ENCODE measurements at places on chromosomes 7 and 10.

DNA sequence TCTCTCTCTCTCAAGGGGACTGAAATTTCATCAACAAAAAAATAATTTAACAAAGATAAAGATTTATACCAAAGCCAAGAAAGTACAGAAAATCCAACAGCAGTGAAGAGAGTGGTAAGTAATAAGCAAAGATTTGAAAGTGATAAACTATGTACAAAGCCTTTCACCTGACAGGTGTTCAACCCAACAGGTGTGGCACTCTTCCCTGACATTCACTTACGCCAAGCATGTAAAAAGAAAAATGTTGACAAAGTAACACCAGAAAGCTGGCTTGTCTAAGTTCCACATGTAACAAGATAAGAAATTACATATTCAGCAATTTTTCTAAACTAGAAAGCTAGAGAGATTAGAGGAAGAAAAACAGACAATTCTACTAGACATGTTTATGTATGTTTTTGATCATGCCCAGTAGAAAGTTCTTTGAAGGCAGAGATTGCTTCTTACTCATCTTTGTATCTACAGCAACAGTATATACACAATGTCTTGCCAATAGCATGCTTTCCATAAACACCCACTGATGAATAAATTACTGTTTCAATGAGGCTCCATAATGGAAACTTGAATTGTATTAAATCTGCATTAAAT lies 468.5 kb downstream of the PARD3 start:
- no peak for DNase-seq

- peak; percentile 19 for DNase-seq
These were observed 642 bp upstream of the PRKG1 start for GRCh38 chr10:51073453-51074237.

DNA sequence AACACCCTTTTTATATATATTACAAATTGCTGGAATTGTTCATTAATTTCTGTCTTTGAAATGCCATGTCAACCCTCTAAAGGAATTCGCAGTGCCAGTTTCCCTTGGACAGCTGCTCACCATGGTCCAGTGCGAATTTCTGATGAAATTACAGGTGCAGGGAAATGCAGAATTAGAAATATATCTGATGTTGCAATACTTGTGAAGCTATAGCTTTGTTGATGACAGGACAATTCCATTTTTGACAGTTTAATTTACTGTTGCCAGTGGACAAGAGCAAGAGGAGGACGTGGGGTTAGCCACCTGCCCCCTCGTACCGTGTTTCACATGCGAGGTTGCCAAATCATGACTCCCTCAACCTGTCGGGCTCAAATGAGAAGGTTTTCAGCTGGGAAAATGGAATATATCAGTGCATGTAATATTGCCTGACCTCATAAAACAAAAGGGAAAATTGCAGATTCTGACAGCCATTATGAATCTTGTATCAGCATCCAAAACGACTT lies 140.6 kb downstream of the MGMT start:
- no peak for DNase-seq

DNA sequence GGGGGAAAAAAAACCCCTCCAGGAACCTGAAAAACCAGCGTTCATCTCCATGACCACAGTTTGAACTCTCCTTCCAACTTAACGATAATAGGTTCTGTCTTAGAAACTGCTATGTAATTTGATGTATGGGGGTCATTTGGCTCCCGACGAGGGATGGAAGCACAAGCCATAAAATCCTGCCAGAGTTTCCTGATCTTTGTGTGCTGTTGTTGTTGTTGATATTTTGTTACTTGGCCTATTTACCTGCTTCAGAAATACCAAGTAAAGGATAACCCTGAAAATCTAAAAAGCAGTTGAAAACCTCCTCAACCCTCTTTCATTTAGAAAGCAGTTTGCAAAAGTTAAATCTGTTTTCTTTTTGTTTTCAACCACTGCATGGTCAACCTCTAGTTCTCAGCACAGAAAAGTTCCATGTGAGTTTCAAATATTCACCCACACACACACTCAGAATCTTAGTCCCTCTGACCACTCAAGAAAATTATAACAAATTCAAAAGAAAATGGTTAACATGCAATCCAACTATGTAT lies 9.3 kb upstream of the HOXA2 start:
- DNase-seq, result no peak

DNA sequence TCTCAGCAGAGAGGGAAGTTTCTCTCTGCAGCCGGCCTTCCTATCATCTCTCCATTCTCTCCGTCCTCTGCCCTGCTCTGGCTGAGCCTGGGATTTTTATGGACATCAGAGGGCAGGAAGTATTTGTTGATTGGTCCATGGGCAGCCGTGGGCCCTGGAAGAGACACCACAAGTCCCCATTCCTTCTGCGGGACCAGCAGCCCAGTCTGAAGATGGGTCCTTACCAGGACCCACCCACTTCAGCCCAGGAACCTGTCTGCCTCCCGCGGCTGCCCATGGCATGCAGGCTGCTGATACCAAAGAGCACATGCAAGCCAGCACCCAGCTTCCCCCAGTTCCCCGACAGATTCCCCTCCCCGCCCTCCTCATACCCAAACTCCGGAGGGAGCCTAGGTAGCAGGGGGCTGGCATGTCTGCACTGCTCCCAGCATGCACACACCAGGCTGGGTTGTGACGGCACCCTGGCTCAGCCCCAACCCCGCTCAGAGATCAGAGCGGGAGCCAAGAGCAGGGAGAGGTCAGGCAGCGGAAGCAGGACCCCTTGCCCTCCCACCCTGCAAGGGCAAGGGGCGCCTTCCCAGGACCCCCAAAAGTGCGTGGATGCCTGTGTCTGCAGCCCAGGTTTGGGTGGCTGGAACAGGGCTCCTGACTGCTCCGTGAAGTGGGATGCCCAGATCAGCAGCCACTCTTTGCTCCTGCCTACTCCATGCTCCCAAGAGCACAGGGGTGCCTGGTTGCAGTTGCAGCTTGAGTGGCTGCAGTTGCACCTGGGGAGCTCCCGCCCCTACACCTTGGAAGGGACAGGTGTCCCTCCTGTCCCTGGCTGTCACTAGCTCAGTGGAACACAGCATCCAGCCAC lies 538.6 kb upstream of the POT1 start:
- no peak for DNase-seq

GRCh38 chr7:111919631-111920179 lies 286.5 kb downstream of the DOCK4 start:
- peak; percentile 51 for DNase-seq

DNA sequence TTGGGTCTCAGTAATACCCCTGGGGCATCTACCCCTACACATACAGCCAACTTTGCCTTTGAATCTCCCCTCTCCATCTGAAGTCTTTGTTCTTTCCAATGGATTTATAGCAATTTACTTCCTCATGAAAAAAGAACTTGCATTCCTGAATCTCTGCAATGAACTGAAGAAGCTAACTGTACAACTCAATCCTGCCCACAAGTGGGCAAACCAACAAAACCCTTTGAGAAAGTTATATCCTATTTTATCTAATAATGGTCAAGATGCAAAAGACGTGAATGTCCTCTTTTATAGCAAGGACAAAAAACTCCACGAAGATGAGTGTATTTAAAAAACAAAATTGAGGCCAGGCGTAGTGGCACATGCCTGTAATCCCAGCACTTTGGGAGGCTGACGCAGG lies 991.3 kb downstream of the LRMDA start:
- DNase-seq, result no peak

DNA sequence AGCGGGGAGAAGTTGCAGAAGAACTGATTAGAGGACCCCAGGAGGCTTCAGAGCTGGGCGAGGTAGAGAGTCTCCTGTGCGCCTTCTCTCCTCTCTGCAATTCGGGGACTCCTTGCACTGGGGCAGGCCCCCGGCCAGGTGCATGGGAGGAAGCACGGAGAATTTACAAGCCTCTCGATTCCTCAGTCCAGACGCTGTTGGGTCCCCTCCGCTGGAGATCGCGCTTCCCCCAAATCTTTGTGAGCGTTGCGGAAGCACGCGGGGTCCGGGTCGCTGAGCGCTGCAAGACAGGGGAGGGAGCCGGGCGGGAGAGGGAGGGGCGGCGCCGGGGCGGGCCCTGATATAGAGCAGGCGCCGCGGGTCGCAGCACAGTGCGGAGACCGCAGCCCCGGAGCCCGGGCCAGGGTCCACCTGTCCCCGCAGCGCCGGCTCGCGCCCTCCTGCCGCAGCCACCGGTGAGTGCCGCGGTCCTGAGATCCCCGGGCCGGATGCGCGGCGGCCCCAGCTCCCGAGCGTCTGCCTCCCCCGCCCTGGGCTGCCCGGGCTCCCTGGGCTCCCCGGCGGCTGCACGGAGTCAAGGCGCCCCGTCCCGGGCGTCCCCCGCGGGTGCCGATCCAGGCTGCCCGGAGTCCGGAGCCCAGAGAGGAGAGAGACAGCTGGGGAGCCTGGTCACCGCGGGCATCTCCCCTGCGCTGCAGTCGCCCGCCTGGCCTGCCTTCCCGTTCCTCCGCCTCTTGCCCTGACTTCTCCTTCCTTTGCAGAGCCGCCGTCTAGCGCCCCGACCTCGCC lies at the start of gene PLAU:
TSS of gene PLAU (plus strand) at position 369 of the 789 bp plus-strand sequence. CDS start 424 bp downstream, outside the sequence.
- DNase-seq, result peak; percentile 43

GRCh38 chr10:116038259-116038658 lies 234.7 kb downstream of the GFRA1 start:
- DNase-seq, result peak; percentile 42

DNA sequence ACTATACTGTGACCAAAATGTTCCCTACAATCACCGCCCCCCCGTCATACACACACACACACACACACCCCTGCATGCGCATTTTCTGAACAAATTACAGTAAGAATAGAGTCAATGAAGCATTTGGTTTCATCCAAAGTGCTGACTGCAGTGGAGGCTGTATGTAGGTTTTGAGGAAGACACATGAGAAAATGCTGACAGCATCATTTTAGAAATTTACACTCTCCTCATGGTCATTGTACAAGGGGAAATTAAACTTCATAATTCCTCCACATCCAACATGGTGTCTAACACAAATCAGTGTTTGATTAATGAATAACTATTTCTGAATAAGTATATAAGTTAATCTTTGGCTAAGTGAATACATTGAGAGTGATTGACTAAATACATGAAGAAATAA lies 1126.8 kb upstream of the PHF14 start:
- no peak for DNase-seq

DNA sequence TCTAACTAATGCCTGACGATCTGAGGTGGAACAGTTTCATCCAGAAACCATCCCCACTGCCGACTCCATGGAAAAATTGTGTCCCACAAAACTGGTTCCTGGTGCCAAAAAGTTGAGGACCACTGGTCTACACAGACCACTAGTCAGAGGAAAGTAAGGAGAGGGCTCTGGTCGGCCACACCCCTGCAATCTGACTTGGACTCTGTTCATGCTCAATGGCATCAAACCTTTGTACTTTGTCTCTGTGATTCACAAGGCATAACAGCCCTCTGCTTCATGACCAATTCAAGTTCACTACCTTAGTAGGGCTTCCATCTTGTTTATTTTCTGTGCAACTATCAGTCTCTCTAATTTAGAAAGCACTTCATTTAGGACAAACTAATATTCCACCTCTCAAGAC lies 1.8 kb downstream of the TUBAL3 start:
- DNase-seq, result no peak

- peak; percentile 61 for DNase-seq
These were observed 4.9 kb downstream of the PRTFDC1 start for GRCh38 chr10:24947304-24948097.

GRCh38 chr10:132554991-132555647 lies 17.5 kb downstream of the INPP5A start:
- DNase-seq, result no peak

DNA sequence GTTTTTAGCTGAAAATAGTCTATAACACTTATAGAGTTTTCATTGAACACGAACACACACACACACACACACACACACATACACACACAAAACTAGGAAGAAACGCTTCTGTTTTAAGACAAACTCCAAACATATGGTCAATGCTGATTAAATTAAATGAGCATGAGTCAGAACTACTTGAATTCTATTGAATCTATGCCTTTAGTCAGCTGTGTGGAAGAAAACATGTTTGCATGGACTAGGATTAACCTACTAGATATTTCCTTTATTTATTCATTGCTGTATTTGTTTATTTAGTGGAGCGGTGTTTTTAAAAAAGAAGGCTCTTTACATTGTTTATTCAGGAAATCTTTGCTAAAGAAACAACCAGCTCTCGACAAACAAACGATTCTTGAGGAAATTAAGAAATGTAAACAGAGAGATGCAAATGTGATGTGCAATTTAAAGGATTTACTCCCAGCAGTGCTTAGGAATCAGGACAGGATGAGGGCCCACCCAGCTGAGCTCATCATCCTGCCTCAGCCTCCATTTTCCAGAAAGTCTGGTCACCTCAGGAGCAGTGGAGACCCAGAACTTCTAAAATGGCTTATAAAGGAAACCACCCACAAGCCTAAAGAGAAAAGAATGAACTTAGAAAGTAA lies 83.2 kb downstream of the PDE1C start:
- DNase-seq, result peak; percentile 64

GRCh38 chr10:4639960-4640359 lies 186.0 kb upstream of the AKR1E2 start:
- no peak for DNase-seq

DNA sequence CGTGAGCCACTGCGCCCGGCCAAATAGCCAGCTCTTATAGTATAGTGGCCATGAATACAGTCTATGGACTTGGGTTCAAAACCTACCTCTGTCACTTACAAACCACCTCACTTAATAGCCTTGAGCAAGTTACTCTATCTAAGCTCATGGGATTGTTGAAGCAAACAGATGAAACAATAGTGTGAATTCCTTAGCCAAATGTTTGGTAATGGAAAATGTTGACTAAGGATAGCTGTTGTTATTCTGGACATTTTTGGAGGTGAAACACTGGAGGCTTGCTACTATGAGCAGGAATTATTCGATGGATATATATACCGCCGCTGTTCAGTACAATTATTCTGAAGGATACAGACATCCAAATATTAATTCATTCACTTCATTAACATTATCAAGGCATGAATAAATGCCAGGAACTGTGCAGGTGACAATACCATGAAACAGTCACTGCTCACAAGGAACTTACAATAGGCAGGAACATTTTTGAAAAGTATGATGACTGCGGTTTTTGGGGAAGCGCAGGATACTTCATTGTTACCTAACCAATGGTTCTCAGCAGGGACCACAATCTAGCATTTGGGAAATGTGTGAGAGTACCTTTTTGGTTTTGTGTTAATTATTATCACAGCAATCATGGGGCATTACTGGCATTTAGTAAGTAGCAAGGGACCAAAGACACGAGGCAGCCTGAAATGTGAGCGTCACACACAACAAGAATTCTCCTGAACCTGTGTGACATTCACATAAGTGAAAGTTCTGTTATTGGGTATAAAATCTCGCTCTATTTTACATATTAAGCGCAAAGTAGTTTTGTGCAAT lies 55.7 kb downstream of the CUBN start:
- DNase-seq, result no peak

- DNase-seq, result no peak
These were observed 73.4 kb upstream of the LAMB4 start for GRCh38 chr7:108203537-108203936.

GRCh38 chr7:111727905-111728634 lies 165.8 kb upstream of the IMMP2L start:
- no peak for DNase-seq

DNA sequence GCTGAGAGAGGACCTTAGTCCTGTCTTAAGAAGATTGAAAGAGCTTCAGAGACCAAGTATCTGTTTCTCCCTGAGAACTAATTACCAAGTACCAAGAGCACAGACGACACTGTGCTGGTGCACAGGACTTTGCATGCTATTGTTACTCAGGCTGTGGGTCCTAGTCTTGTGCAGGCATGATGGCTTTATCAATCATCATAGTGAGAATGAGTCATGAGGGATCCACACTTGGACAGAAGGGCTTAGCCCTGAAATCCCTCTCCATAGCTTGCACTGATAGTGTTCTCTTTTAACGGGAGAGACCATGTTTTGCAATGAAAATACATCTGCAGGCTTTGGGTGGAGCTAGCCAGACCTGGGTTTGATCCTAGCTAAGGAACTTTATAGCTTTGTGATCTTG lies 93.3 kb downstream of the SORCS3 start:
- DNase-seq, result no peak

- no peak for DNase-seq
These were observed 283.6 kb upstream of the KLF6 start for GRCh38 chr10:4068629-4069028.
